IPS DF 19.7 (cell line): ENCODE measurements at places on chromosomes 2 and 18.
A peak's percentile ranks its signal among the peaks of the same experiment; 100 is the strongest.

DNA sequence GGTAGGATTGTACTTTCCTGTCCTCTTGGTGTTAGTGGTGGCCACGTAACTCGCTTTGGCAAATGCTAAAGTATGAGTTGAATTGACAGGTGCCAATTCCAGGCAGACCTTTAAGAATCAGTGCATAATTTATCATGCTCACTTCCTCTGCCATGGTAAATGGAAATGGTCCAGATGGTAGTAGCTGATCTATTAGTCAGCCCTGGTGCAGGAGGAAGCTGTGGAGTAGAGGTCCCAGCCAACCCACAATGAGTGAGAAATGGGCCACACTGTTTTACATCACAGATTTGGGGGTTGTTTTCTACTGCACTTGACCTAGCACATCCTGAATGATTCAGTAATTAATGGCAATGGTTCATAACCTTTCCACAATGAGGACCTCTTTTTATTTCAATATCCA, 104.4 kb downstream of the RGPD3 start:
- DNase-seq, result no peak

DNA sequence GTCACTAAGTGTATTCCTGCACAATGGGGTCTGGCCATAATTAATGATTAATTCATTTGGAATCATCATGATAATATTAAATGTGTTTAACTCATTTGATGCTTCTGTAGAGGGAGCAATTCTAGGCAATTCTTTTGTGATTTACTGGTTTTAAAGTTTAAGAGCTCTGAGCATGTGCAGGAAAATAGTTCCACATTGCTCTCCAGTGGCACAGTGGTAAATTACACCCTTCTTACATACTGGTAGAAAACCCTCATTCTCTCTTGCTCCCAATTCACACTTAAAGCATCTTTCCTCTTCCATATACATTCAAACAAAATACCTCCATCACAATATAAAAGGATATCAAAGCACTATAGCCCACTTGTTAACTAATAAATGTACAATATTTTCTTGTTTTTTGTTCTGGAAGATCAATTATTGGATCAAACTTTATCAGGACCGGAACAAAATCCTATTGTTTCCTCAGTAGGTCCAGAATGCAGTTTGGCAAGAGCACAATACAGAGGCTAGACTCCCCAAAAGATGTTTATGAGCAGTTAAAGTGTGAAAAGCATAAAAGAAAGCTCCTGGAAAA, 844.3 kb downstream of the MBD2 start:
- peak; percentile 25 for DNase-seq

GRCh38 chr18:23316988-23317387, 136.1 kb upstream of the RIOK3 start:
- no peak for DNase-seq

DNA sequence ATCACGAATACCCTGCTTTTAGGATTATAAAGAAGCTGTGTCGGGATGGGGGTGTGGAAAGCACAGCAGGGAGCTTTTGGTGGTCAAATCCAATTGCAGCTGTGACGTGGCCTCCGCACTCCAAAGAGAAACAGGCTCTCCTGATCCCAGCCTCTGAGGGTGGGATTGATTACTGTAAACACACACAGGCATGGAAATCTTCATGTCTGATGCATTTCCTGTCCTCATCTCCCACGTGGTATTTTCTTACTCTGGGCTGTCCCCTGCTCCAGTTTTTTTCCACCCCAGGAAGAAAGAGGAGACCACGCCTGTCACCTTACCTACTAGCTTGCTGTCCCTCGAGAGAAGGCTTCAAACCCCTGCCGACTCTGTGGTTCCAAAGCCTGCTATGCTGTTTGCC, 22.7 kb downstream of the RNF152 start:
- no peak for DNase-seq

GRCh38 chr2:146246002-146246735, 1598.7 kb upstream of the ACVR2A start:
- no peak for DNase-seq

DNA sequence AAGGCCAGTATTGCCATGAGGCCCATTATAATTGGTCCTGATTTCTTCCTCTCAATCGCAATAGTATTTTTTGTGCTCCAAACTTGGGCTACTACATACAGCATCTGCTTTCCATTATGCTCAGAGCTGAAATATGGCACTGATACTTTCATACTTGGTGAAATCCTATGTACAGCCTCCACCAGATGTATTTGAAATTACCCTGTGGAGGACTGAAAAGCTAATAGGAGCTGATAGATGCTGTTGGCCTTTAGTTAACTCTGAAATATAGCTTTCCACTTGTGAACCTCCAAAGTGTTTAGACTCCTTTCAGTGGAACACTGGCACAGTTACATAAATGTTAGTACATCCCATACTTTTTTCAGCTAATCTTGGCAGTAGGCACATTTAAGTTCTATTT, 205.7 kb downstream of the NEDD4L start:
- DNase-seq, result no peak

DNA sequence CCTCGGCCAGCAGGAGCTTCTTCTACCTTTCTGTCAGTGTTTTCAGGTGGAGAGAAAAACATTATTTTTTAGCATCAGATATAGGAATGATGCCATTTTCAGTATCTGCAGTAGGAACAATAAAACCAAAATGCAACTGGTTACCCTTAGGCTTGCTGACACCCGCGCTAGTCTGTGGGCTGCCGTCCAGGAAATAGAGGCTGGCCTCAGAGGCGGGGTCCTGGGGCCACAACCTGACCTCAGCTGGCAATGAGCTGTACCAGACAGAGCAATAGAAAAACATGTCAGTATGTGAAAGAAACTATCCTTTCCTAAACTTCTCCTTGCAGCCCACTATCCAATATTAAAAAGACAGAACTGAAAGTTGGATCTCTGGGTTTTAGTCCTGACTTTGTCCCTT, 4.6 kb upstream of the ST6GAL2 start:
- DNase-seq, result no peak

GRCh38 chr2:67572721-67573435, 175.7 kb downstream of the ETAA1 start:
- DNase-seq, result no peak

DNA sequence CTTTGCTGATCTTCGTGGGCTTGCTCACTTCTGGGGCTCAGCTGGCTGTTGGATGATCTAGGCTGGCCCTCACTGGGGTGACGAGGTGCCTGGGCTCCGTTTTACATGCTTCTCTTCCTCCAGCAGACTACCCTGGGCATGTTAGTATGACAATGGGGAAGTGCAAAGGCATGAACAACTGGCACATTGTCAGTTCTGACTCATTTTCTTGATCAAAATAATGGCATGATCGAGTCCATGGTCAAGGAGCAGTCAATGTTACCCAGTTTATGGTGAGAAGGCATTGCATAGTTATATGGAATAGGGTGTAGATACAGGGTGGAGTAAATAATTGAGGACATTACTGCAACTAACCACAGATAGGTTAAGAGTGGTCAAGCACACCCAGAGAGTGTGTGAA, 10.0 kb upstream of the UPP2 start:
- no peak for DNase-seq

- DNase-seq, result no peak
Observed at GRCh38 chr2:114537777-114538176, 95.3 kb downstream of the DPP10 start.

GRCh38 chr2:183898641-183899040, 699.7 kb upstream of the ZNF804A start:
- DNase-seq, result no peak

DNA sequence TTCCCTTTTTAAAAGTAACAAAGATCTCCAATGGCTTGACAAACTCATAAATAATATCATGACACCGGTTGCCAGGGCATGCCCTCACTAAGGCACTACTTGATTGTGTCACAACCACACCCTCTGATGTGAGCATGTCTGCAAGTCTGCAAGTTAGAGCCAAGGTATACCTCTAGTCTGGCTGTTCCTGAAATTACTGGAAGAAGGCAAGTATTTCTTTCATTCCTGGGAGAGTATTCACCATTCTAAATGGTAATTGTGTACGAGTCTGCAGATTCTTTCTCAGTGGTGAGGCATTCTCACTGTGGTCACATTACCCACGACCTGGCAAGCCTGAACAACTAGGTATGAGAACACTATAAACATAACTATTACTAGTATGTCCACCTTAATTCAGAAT, 25.7 kb upstream of the RNU4ATAC start:
- no peak for DNase-seq
